ENCODE measurements at places on chromosomes 13 and 19.

DNA sequence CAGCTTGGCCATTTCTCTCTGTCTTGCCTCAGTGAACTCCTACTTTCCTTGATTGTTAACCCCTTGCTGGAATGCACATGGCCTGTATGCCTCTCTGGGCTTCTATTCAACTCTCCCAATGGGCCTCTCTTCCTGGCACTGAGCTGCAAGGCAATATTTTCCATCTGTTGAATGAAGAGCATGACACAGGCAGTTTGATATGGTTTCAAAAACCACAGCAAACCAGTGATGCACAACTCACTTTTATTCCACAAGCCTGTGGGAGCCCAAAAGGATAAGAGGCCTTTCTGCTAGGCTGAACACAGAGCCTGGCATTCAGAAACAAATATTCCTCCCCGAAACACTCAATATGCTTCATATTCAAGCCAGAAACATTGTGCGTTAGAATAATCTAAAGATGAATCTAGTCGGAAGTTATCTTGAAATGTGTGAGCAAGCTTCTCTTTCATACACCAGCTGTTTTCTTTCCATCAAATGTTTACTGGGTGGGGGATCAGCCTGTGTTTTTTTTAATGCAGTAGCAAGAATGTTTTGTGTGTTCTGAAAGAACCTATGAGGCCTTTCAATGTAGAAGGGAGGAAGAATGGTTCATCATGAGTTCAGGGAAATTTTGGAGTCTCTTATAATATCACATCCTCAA is 443.1 kb upstream of the SPRY2 start:
- DNase-seq = no peak

DNA sequence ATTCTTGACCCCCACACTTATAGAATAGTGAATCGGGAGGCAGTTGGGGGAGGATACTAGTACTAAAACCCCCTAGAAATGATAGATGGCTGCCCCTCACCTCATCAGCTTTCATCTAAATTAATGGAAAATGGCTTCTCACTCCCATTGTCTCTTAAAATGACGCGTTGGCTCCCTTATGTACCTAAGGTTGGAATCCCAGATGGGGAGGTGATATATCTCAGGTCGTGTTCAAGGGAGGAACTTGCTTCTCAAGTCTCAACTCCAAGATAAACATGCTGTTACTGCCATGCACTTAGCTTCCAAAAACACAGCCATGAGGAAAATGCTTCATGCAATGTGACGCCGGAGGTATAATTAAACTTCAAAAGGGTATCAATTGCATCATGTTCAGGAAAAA is 18.8 kb upstream of the UBE2L5 start:
- no peak for DNase-seq

GRCh38 chr19:2703077-2703437 is 563 bp upstream of the GNG7 start:
- no peak for DNase-seq

DNA sequence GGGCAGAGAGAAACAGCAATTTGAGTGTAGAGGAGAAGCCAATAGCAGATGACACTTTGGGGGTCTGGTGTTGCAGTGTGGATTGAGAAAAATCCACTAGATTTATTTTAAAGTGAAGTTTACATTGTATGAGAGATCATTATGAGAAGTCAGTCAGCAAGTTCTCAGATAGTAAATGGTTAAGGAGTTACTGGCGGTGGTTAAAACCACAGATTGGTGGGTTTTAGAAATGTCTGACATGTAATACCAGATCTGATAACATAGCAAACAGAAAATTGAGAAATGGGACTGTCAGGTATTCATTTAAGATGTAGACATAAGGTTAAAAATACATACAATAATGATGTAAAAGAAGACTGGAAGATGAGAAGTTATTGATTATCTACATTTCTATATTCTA is 7.2 kb downstream of the ABHD13 start:
- DNase-seq = no peak

DNA sequence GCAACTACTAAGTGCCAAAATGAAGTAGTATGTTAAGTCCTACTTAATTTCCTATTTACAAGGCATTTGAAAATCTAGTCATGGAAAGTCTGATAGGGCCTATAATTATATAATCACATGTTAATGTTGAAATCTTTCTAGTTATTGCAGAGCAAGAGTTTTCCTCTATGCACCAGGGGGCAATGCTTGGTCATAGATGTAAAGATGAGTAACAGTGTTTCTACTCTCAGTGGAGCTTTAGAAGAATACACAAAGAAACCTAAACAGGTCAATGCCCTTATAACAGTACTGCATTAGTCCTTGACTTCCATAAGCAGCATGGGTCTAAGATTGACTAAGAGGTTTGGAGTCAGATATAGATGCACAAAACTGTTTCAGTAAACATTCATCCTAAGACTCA is 218.7 kb downstream of the KCTD12 start:
- no peak for DNase-seq

- DNase-seq = no peak
These were observed 250.9 kb upstream of the HTR2A start for GRCh38 chr13:47147812-47148119.

All from T-helper 2 cell treated with Interferon-gamma antibody and Interleukin-4, amounts not matched to agents 5 μg/mL and 100 μg/mL, for 36 hours (primary cell).